Karpas-422 (cell line): ENCODE measurements at places on chromosomes 5 and 9.

GRCh38 chr5:147504011-147504410 is 5.9 kb downstream of the DPYSL3 start:
- no peaks in the 10 kb centered on the region for H3K4me1 ChIP-seq
- H3K27me3 ChIP-seq, result no peaks in the 10 kb centered on the region
- no peak overlapping the region for H3K4me3 ChIP-seq
- no peak for DNase-seq

DNA sequence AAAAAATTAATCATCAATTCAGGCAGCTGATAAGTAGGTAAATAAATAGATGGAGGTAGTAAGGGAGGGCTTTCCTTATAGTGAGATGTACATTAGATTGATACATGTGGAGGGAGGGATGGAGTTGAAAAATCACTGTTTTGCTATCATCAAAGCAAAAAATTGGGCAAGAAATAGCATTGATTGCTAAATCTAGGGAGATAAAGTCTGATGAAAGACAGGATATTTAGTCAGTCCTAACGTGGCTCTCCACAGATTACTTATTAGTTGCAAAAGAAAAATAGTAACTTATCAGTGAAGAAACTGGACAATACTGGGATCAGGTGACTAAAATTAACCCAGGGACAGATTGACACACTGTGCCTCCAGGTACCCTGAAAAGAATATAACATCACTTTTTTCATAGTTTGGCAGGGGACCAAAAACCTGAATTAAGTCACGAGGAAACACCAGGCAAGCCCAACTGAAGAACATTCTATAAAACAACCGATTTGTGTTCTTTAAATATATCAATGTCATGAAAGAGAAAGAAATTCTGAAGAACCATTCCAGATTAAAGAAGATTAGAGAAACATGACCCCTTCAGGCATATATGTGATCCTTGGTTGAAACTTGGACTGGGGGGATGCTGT is 27.1 kb upstream of the GOLPH3 start:
- H3K27me3 ChIP-seq, result no peaks in the 10 kb centered on the region
- H3K36me3 ChIP-seq, result no peaks in the 10 kb centered on the region
- no peak overlapping the region for H3K4me3 ChIP-seq
- DNase-seq, result no peak
- peaks cover 8% of the 10 kb centered on the region for H3K4me1 ChIP-seq
- H3K27ac ChIP-seq, result no peak overlapping the region

DNA sequence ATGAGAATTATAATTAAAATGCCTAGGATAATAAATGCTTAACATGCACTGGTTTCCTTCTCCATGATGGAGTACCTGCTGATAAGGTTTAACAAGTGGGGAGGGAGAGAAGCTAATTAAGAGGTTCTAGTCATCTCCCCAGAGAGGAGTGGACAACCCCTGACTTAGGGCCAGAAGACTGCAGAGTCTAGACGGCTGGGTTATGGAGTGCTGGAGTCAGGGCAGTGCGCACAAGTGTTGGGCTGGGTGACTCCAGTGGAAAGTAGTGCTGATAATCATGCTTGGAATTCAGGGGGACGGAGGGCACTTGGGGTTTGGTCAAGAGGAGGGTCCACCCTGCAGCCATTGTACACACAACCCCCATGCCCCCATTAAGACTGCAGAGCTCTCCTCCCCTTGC is 32.8 kb upstream of the TGFBI start:
- no peaks in the 10 kb centered on the region for H3K36me3 ChIP-seq
- H3K27ac ChIP-seq, result no peak overlapping the region
- no peak overlapping the region for H3K4me3 ChIP-seq
- no peak for DNase-seq
- no peaks in the 10 kb centered on the region for H3K27me3 ChIP-seq

DNA sequence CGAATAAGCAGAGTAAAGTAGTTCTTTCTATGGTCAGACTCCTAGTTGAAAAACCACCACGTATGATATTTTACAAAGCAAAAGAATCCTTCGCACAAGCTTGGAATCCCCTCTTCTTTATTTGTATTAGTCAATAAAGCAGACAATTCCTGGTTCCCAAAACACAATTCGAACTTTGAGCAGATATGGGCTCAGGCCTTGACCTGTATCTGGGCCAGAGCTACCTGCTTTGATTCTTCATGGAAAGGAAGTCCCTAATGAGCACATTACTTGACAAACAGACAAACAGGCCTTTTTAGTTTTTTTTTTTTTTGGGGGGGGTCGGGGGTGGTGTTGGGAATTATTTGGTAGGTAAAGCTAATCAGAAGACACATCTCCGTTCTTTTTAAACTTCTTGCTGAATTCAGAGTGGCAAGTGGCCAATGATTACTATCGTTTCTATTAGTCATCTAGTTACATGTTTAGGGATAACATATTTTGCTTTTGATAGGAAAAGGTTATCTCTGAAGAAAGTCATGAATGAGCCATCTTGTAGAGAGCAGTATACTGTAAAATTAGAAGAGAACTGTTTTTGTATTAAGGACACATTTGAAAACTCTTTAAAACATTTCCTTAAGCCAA is 116.6 kb upstream of the HMHB1 start:
- no peaks in the 10 kb centered on the region for H3K36me3 ChIP-seq
- no peak overlapping the region for H3K4me3 ChIP-seq
- H3K4me1 ChIP-seq, result no peaks in the 10 kb centered on the region
- H3K27ac ChIP-seq, result no peak overlapping the region

GRCh38 chr5:68315679-68316271 is 100.2 kb downstream of the PIK3R1 start:
- no peak for DNase-seq
- H3K36me3 ChIP-seq, result no peaks in the 10 kb centered on the region
- H3K4me3 ChIP-seq, result no peak overlapping the region
- H3K27me3 ChIP-seq, result no peaks in the 10 kb centered on the region
- H3K27ac ChIP-seq, result no peak overlapping the region
- no peaks in the 10 kb centered on the region for H3K4me1 ChIP-seq

DNA sequence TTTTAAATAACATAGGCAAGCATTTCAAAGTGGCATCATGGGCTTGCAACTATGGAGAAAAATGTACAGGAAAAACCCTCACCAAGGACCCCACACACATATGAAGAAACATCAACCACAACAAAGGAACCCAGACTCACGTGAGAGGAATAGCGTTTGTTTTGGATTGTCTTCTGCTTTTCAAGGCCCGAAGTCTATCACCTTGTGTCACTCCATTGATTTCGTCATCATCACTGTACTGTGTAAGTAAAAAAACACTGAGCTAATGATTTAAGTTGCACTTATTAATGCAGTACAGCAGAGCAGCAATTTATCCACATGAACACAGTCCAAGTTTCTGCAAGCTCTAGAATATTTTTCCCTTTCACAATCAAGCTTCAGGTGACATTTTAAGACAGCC is 72.4 kb downstream of the HABP4 start:
- H3K27me3 ChIP-seq, result no peaks in the 10 kb centered on the region
- no peak overlapping the region for H3K27ac ChIP-seq
- no peak for DNase-seq
- no peaks in the 10 kb centered on the region for H3K36me3 ChIP-seq
- no peak overlapping the region for H3K4me3 ChIP-seq
- H3K4me1 ChIP-seq, result peaks cover 2% of the 10 kb centered on the region; the same call in 1 of the 2 replicates

DNA sequence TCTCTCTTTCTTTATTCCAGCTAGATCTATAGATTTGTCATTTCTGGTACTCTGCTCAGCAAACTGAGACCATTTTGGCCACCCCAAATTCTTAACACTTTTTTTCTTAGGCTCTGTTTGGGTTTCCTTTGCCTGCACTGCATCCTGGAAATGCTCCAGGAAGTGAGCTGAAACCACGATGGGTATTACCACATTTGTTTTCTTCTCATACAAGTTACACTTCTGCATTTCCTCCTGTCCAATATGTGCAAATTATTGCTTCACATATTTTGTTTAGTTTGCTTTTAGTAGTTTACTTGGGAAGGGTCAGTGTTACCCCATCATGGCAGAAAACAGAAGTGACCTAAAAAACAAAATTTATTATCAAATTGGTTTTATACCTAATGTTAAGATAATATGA is 498.6 kb upstream of the GRIN3A start:
- no peak for DNase-seq
- H3K27ac ChIP-seq, result no peak overlapping the region
- no peak overlapping the region for H3K4me3 ChIP-seq
- no peaks in the 10 kb centered on the region for H3K4me1 ChIP-seq
- H3K36me3 ChIP-seq, result no peaks in the 10 kb centered on the region

GRCh38 chr5:16160706-16161105 is 18.9 kb downstream of the MARCHF11 start:
- DNase-seq, result peak; percentile 85
- no peak overlapping the region for H3K4me3 ChIP-seq
- H3K36me3 ChIP-seq, result no peaks in the 10 kb centered on the region
- no peaks in the 10 kb centered on the region for H3K4me1 ChIP-seq
- no peaks in the 10 kb centered on the region for H3K27me3 ChIP-seq

DNA sequence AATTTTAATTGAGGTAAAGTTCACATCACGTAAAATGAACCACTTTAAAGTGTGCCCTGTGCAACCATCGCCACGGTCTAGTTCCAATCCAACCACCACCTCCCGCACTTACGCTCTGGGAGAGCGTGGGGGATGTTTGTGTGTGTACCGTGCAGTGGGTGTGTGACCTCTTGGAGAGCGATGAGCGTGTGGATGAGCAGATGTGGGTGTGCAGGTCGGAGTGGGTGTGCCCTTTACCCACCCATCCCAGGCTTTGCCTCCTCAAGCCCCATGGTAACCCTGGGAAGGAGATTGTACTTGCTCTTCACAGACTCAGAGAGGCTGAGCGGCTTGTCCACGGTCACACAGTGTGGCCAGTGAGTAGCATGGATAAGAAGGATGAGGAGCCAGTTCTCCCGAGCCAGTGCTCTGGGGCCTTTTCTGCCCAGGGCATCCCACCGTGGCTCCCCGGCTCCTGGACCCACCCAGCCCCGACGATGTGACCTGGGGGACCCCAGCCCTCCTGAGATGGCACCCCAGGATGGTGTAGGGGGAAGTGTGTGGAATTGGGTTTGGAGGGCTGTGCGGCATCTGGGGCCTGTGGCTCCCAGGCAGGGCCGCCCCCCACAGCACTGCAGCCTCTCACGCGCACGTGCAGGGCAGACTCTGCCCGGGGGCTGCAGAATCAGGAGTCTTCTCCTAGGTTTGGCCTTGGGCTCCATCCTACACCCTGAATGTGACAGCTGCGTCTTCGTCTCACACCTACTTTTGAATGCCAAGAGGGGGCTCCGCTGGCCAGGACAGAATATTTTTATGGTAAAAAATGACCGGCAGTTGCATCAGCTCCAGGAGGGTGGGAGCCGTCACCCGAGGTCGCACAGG is 13.6 kb downstream of the LHX3 start:
- no peak for DNase-seq
- peaks cover 7% of the 10 kb centered on the region for H3K4me1 ChIP-seq
- no peaks in the 10 kb centered on the region for H3K27me3 ChIP-seq
- H3K4me3 ChIP-seq, result no peak overlapping the region
- H3K27ac ChIP-seq, result no peak overlapping the region

- peaks cover 21% of the 10 kb centered on the region for H3K4me1 ChIP-seq
- no peak overlapping the region for H3K4me3 ChIP-seq
- peaks cover 28% of the 10 kb centered on the region for H3K36me3 ChIP-seq
- peak; percentile 46 for DNase-seq
- no peaks in the 10 kb centered on the region for H3K27me3 ChIP-seq
Observed at GRCh38 chr9:136401173-136401922, 1.4 kb upstream of the SNAPC4 start.

DNA sequence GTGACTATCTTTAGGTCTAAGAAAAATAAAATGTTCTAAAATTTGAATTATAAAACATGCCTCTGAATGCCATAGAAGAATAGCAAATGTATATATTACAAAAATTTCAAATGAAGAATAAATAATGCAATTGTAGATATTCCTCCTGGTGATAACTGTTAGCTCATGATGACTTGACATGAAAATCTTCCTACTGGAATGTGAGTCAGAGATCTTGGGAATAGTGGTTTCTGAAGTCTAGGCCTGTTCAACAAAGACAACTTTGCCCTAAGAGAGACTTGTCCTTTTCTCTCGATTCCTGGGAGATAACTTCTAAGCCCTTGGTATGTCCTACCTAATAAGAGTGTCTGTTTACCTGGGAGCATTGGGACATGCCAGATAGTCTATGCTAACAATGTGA is 746.3 kb upstream of the RIOK2 start:
- H3K4me1 ChIP-seq, result no peaks in the 10 kb centered on the region
- no peak overlapping the region for H3K4me3 ChIP-seq
- no peak overlapping the region for H3K27ac ChIP-seq
- no peaks in the 10 kb centered on the region for H3K36me3 ChIP-seq
- no peaks in the 10 kb centered on the region for H3K27me3 ChIP-seq

GRCh38 chr9:16996901-16997491 is 126.5 kb upstream of the BNC2 start:
- no peaks in the 10 kb centered on the region for H3K27me3 ChIP-seq
- H3K4me1 ChIP-seq, result no peaks in the 10 kb centered on the region
- no peaks in the 10 kb centered on the region for H3K36me3 ChIP-seq
- H3K4me3 ChIP-seq, result no peak overlapping the region
